Globus pallidus (tissue), 1 donor: ENCODE measurements at places on chromosomes 2 and 18.

DNA sequence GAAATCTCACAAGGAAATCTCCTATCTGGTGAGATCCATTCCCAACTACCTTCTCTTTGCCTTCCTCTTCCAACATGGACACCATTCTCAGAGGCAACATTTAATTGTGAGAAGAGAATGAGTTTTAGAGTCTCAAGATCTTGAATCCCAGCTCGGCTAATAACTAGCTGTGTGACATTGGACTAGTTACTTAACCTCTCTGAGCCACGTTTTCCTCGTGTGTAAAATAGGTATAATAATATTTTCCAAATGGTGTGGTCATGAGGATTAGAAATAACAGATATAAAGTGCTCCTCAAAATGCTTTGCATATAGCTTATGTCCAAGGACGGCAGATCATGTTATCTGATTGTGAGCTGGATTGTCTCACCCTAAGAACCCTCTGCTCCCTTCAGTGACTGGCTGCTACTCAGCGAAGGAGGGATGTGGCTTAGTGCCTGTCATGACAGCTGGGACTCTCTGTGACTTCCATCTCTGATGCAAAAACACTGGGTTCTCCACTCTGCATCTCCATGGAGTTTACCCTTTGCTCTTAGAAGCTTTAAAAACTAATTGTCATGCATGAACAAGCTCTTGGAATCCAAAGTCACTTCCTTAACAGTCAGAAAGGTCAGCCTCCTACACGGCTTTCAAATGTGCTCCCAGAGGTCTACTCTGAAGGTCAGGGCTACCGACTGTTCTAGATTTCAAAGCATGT, 38.4 kb upstream of the MRPL19 start:
- DNase-seq, result peak; percentile 3

DNA sequence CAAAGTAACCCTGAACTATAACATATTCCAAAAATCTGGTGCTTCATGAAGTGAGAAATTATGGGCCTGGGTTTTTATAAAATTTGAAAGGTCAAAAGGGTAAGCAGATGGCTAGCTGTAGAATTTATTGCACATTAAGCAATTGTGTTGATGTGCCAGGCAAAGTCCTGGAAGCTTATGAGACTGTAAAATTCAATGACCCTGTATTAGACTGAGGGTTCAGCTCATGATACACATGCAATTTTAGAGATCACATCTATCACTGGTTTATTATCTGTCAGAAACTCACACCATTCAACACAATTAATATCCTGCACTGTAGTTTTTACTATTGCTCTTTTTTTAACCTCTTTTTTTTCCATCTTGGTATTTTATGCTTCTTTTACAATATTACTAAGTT, 1162.6 kb upstream of the SLC39A10 start:
- no peak for DNase-seq

GRCh38 chr2:135162377-135162776, 110.3 kb downstream of the RAB3GAP1 start:
- DNase-seq, result no peak

DNA sequence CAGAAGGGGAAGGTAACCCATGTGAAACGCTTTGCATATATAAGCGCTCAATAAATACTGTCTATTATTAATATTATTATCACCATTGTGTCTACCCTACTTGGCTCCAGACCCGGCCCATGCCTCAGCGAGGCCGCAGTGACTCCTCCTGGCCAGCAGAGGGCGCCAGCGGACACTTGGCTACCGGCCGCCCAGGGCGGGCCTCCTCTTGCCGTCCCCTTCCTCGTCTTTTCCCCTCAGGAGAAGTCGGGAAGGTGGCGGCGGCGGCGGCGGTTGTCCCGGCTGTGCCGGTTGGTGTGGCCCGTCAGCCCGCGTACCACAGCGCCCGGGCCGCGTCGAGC, at the start of gene AGFG1:
Gene AGFG1 (plus strand): TSS at position 233 of the 341 bp plus-strand sequence. CDS start 266 bp downstream, outside the sequence.
- DNase-seq, result peak; percentile 76

DNA sequence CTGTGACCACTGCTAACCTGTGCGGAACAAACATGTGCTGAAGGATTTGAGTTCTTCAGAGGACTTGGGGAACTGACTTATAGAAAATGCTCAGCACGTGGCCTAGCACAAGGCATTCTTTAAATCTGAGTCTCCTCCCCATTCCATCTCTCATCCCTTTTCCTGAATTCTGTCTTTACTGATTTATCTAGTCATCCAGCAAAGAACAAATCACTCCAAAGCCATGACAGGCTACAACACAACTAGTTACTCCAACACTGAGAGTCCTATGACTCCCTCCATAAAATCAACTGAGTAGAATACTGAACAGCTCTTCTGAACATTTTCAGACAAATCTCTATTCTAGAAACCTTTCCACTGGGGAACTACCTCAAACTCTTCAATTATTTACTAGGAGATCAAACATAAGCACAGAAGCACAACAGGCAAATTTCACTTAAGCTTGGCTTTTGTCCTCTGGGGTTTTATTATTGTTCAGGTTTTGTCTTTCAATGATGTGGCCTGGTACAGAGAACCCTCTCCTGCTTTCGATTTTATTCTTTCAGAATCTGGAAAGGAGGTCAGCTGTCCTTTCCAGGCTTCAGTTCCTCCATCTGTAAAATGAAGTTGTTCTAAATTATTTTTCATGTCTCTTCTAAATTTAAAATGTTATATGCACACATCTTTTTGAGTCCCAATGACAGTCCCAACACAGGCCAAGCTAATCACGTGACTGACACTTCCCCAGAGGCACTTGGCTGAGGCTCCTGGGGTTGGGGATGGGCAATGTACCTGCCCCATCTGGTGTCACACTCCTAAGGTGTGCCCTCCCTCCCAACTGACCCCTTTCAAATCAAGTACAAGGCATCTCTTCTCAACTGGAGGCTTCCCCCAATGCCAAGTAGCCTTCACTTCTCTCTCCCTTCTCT, 31.8 kb downstream of the RNU4ATAC start:
- no peak for DNase-seq

DNA sequence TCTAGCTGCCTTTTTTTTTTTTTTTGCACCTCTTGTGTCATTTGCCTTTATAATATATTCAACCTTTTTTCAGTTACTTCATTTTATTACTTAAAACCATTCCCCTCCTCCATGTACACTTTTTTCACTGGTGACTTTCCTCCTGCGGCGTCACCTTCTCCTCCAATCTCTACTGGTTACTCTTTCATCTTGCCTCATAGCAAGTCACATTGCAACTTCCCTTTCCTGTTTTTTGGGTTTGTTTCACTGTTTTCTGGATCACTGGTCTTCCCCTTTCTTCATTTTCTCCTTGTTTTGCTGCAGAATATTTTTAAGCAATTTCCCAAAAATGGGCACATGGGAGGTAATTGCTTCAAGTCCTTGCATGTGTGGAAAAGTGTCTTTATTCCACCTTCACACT, 37.7 kb upstream of the GPR155 start:
- DNase-seq, result no peak

DNA sequence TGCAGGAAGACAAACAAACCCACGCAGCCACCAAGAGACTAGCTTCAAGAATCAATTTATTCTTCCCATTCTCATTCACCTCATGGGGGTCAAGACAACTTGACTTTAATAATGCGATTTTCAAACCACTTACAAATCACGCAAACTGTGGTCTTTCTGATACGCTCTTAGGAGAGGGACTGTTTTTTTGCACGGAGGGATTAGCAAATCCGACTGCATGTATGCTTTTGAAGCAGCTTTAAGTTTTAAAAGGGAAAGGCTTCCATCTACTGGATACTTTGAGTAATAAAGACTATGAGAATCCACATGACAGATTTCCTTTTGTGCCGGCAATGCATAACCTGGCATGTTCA, 322.9 kb upstream of the KCNJ3 start:
- DNase-seq, result peak; percentile 79

DNA sequence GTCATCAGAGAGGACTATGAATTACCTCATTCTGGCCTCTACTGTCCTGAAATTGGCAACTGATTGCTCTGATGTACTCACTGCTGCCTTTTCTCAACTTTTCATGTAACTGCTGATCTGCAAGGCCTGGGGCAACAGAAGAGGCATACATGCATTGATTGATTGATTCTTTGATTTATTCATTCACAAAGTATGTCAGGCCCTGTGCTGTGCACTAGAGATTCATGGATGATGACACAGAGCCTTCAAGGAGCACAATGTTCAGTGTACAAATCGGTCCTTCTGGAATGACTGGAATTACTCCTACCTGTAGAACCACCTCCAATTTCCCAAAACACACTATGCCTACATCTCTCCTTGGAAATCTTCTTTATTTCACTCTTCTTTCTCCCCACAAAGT, 111.3 kb downstream of the LRATD1 start:
- DNase-seq, result no peak

DNA sequence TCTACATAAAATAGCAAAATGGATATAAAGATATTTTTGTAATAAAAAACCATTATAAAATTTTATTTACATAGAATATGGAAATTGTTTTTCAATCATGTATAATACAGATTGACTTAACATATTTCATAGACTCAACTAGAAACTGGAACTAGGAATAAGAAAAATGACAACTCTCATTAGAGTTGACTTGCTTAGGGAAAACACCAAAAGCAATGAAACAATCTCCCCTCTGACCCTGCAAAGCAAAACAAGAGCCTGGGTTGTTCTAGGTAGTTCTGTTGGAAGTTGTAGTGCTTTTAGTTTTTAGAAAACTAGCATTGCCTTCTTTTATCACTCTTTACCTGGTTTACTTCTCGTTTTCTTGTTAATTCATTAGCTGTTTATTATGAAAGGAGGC, 32.2 kb upstream of the MTIF2 start:
- DNase-seq, result no peak

GRCh38 chr2:5691985-5692529, at the start of gene SOX11:
SOX11 (plus strand) TSS chr2:5692384; CDS start chr2:5692722, 338 bp downstream.
- peak; percentile 54 for DNase-seq

DNA sequence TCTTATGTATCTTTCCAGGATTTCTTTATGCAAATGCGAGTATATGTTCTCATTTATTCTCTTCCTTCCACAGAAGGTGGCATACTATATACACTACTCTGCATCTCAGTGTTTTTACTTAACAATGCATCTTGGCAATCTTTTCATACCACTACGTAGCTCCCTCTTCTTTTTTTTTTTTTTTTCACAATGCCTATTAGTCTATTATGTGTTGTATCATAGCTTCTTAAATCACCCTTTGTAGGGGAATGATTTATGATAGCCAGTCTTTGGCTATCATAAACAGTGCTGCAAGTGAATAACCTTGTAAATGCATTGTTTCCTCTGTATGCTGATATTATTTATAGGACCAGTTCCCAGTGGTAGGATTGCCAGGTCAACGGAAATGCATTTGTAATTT, 204.2 kb downstream of the BABAM2 start:
- DNase-seq, result no peak

DNA sequence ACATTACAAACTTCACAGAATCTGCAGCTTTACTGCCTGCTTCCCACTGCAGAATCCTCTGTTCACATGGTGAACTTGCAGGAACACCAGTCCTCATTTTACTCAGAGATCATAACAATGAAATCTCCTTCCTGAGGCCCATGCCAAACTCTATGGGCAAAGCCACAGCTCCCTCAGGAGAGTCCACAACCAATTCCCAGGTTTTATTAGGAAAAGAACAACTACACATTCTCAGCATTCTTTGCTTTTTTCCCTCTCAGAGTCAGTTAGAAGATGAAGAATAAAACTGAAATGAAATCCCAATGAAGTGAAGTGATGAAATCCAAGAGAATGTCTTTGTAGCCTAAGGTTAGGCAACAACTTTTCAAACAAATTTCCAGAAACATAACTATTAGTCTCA, 233.7 kb downstream of the DSEL start:
- DNase-seq, result no peak

DNA sequence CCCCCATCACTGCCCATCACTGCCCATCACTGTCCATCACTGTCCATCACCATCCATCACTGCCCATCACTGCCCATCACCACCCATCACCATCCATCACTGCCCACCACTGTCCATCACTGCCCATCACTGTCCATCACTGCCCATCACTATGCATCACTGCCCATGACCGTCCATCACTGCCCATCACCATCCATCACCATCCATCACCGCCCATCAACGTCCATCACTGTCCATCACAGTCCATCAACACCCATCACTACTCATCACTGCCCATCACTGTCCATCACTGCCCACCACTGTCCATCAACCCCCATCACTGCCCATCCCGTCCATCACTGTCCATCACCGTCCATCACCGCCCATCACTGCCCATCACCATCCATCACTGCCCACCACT, 57.8 kb upstream of the OTOS start:
- DNase-seq, result no peak

GRCh38 chr2:191386938-191387536, 141.8 kb downstream of the MYO1B start:
- no peak for DNase-seq

GRCh38 chr2:12451726-12452125, 265.0 kb upstream of the TRIB2 start:
- DNase-seq, result no peak

GRCh38 chr2:9423922-9424272, 443 bp downstream of the CPSF3 start:
- no peak for DNase-seq

DNA sequence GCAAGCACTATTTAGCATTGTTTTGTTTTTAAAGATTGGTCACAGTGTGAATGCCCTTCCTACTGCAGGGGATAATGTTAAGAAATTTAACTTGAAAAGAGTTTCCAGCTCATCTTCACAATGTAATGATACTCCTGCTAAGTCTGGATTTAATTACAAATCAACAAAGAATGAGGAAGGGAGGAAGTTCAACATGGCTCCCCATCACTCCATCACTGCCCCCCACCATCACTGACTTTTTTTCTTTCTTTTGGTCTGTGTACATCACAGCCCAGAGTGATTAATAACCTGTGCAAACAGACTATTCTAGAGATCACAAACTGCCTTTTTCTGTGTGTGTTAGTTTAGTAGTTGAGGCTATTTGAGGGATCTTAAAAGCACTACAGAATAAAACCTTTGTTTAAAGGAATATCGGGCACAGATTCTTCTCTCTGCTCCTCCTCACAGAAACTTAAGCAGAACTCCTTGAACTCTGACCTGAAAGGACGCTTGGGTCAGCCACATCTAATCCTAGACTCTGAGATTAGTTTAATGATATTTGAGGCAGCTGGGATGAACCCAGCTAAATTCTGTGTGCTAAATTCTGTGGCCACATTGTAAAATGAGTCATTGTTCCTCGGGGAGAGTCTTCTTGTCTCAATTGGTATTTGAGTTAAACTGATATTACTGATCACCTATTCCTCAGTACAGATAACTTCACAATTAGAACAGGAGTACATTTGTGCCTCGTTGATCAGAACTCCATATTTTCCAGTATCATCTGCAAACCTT, 47.8 kb downstream of the SATB2 start:
- no peak for DNase-seq

- DNase-seq, result no peak
Measured at GRCh38 chr2:168692132-168692744, 110.2 kb upstream of the NOSTRIN start.

DNA sequence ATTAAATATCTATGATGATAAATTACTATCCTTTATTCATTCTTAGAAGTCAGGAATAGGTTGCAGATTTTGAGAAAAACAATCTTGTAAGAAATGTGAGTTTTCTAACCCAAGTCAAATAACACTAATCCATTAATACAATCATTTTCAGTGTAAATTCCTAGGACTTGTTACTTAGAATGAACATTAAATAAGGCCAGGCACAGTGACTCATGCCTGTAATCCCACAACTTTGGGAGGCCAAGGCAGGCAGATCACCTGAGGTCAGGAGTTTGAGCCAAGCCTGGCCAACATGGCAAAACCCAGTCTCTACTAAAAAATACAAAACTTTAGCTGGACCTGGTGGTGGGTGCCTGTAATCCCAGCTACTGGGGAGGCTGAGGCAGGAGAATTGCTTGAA, 45.8 kb upstream of the CDKL4 start:
- no peak for DNase-seq
